Activated CD8-positive, alpha-beta memory T cell treated with anti-CD3 and anti-CD28 coated beads for 1 hour (primary cell): ENCODE measurements at places on chromosomes 1 and 21.

GRCh38 chr1:40053138-40053887 is 12.8 kb downstream of the CAP1 start:
- DNase-seq, result no peak

DNA sequence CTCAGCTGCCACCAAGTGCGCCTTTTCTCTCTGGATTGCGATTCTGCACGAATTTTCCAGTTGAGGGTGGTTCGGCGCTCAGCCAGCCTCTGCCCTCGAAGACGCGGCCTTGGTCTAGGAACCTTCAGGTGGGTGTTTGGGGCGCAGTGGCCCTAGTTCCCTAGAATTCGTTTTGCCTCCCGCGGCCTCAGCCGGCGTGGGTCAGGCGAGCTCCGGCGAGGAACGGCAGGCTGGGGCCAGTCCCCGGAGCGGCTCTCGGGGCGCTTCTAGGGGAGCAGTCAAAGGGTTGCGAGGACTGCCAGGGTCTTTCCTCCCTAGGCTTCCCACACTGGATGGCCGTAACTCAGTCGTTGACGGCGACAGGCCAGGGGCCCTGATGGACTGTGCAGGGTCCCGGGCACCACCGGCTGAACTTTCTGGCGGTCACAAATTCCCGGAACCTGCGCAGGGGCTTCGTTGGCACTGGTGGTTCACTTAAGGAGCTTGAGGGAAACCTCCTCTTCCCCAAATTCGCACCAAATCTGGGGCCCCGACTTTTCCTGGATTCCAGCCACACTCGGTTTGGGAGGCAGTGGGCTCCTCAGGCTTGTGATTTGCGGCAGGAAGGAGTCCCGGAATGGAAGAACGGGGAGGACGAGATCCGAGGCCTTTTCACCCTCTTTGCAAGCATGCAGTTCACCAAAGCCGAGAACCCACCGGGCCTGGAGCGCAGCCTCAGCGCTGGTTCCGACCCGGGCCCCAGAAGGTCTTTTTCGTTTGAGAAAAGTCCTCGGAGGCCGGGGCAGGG is 1.2 kb downstream of the DMBX1 start:
- DNase-seq, result no peak

DNA sequence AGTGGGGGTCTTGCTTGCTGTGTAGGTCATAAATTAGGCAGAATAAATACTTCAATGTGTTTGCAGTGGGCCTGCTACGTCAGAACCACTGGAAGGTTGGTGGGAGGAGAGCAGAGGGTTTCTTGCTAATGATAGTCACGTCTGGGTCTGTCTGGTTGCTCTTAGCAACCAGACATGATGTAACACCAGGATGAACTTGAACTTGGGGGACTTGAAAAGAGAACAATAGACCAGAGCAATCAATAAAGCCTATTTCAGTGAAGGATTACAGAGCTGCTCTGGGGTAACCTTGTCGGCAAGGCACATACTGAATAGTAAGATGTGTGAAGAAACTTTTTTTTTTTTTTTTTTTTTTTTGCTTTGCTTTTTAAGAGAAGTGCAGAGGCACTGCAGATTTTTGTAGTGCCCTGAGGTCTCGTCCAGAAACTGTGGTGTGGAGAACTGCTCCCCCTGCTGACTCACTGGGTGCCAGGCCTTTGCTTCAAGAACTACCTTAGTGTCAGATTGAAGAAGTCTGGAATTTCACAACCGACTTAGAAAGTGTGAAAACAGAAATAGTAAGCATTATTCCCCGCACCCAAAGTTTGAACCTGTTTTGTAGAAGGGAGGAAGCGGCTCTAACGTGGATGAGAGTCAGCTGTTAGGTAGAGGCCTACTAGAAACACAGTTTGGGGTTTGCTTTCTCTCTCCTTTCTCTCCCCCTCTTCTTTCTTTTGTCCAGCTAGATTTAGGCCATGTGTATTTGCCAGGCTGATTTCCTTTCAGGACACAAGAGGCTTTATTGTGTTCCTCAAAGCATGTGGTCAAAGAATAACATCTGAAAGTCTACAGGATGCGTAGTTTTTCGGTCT is 271.6 kb downstream of the TM2D1 start:
- peak; percentile 41 for DNase-seq

- DNase-seq, result no peak
Observed at GRCh38 chr1:156947818-156948525, 27.5 kb downstream of the LRRC71 start.

DNA sequence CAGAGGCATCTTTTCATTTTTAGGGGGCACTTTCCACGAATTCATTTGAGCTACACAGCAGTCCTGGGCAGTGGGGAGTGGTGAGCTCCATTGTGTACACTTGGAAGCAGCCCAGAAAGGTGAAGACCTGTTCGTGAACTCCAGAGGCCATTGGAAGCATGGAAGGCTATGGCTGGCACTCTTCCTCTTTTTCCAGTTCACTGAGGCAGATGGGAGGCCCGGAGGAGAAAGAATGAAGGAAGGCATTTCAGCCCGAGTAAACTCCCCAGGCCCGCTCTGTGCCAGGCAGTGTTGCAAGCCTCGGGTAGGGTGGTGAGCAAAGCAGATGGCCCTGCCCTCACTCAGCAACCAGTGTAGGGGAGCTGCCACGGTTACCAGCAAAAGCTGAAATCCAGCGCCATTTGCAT is 673 bp upstream of the DHCR24 start:
- no peak for DNase-seq
